GM03348 (cell line): ENCODE measurements at places on chromosomes 6 and 20.

DNA sequence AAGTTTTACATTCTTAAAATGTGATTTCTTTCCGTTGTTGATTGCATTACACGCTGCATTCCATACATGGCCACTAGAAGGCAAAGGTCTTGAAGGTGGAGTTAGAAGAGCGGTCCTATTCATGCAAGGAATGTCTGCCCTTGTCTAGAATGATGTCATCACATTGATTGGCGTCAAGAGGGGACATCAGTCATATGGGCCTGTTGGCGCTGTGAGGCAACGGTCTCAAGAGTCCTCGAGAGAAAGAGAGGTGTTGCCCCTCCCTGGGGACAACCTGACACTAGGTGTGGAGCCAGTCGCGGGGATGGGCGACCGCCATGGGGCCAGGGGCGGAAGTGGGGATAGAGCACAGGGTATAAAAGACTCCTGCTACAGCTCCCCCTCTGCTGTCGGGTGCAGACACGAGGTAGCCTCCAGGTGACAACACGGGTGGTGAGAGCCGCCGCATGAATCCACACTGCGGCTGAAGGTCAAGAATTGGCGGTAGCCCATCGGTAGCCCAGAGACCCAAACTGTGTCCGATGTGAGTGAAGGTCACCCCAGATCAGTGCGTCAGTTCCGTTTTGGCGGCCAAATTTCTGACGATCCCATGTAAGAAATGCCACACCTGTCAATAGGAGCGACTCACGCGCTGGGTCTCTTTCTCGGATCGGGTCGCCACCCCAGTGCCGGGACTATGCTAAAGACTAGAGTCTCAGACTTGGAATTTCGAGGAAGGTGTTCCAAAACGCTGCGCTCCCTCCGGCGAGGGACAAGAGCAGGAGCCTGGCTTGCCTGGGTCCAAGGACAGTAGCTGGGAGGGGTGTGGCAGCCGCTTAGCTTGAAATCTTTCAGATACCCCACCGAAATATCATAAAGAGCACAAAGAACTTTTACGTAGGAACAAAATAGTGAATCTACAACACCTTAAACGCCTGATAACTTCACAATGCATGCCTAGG lies 93.2 kb upstream of the ZNF184 start:
- DNase-seq = no peak

DNA sequence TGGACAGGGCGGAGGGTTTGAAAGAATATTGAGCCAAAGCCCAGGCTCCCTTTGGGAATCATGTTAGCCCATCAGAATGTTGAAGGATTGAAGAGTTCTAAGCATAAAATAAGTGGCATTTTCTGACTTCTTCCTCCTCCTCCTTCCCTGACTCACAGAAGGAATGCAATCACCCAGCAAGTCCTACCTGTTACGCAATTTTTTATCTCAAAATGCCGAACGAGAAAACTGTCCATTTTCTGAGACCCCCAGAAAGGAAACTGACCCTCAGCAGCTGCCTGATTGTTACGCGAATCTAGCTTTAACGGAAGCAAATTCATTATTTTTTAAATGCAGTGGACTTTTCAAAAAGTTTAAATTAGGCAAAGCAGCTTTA lies 4.7 kb upstream of the DNAJC5 start:
- DNase-seq = no peak

DNA sequence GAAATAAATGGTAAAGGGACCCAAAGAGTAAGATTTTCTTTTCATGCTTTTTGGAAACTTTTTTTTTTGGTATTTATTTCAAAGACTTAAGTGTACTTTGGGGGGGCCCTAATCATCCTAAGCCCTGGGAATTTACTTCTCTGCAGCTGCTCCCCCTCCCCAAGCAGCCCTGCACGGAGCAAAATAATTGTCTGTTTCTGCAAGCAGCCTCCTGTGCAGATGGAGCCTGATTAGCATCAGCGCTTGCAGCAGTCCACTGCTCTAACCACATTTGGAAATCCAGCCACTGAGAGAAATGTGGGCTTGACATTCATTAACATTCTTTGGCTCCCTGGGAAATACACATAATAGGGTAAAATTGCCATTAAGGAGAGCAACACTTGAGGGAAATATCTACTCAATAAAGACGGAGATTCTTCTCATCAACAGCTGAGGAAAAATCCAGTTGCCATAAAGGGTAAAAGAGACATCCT lies 309.2 kb upstream of the MAP3K7 start:
- no peak for DNase-seq

DNA sequence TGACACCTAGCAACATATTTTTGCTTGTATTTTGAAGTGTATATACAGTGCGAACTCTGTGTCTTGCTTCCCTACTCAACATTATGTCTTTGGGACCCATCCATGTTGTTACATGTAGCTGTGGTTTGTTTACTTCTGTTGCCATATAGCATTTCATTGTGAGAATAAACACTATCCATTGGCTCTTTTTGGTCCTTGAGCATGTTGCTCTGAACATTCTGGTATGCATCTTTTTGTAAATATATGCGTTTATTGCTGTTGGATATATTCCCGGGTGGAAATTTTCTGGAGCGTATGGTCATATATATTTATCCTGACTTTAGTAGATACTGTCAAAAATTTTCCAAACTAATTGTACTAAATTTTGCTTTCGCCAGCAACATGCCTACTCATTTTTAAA lies 222.5 kb upstream of the SPTLC3 start:
- no peak for DNase-seq

DNA sequence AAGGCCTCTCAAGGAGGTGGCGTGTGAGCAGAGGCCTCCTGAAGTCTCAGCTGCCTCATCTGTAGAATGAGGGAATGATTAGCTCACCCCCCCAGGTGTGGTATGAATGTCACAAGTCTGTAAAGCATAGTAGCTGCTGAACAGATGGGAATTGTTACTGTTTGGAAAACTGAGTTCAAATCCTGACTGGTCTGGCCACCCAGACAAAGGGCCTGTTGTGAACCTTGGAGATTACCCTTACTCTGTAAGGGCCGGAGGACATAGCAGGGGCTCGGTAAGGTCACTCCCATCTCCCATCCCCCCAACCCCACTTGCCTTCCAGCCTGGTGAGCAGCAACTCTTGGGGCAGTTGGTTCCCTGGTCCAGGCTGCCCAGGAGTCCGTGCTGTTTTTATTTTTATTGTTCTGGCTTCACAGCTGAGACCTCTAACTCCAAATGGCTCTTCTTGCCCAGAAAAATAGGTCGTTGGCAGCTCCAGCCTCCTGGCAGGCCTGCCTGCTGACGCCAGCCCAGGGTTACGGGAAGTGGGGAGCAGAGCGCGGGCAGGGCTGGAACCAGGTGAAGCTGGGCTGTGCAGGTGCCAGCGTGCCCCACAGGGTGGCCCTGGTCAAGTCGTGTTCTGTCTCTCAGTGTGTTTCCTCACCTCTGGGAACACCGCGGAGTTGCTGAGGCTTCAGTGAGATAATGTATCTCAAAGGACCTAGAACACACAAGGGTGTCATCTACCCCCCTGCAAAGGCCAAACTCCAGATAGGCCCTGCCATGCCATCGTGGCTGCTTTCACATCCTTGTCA lies 4.5 kb upstream of the SIRPA start:
- no peak for DNase-seq

GRCh38 chr20:43516251-43516824 lies 8.8 kb downstream of the L3MBTL1 start:
- DNase-seq = no peak

DNA sequence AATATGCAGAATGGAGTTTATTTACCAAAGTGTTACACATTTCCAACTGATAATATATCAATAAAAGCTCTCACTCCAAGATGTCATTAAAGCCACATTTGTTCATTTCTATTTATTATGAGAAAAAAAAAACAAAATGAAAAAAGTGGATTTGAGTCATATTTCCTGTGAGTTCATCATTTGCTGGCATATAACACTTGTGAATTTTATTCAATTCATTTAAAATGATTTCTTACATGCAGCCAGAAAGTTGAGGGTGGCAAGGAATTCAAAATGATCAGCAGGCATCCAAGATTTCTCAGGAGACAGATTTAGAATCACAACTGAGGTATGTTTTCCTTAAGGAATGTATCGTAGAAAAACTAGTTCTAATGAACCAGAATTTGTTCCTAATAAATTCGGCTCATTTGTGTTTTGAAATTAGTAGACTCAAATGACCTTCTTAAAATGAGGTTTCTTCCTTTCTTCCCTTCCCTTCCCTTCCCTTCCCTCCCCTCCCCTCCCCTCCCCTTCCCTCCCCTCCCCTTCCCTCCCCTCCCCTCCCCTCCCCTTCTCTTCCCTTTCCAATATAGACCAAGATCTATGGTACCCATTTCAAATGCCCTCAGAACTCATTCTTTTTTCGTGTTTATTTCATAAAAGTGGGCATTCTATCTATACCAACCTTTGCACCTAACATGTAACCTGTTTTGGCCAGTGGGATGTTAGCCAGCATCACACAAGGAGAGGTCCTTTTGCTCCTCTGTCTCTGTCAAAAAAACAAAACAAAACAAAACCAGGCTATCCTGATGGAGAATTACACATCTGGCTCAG lies 357.9 kb upstream of the TSHZ2 start:
- DNase-seq = peak; percentile 51

DNA sequence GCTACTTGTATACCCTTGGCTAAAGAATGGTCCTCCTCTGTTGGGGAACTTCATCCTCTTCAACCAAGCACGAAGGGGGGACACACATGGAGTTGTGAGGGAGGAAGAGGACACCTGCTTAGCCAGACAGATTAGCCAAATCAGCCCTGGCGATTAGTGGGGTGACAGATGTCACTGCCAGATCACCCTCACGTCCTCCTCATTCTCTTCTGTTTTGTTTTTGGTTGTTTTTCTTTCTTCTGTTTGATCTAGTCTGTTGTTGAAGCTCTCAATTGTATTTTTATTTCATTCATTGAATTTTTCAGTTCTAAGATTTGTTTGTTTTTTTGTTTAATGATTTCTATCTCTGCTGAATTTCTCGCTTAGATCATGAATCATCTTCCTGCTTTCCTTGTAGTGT lies 27.5 kb upstream of the NKX2-4 start:
- no peak for DNase-seq

- DNase-seq = no peak
Observed at GRCh38 chr20:39658662-39659409, 696.7 kb downstream of the DHX35 start.

GRCh38 chr6:15689586-15690482 lies 27.0 kb upstream of the DTNBP1 start:
- no peak for DNase-seq

DNA sequence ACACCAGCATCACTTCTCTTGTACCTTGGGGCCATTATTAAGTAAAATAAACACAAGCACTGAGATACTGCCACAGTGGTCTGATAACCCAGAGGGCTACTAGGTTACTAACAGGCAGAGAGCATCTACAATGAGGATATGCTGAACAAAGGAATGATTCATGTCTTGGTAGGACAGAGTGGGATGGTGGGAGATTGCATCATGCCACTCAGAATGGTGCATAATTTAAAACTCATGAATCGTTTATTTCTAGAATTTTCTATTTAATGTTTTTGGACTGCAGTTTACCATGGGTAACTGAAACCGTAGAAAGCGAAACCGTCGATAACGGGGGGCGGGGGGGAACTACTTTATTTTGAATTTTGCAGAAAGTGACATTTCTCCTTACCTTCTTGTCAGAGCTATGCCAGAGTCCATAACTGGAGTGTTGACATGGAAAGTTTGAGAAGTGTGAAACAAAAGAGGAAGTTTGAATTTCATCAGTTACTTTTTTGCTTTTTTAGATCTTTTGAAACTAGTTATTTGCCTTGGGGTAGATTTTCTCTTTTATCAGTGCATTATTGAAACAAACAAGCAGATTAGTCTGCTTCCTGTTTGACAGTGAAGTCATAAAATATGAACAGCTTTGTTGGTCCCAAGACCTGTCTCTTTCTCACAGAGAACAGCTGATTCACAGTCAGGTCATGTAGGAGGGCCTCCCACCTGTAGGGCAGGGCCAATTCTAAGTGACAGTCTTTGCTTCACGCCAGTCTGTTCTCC lies 124.9 kb downstream of the KLHL32 start:
- DNase-seq = no peak

DNA sequence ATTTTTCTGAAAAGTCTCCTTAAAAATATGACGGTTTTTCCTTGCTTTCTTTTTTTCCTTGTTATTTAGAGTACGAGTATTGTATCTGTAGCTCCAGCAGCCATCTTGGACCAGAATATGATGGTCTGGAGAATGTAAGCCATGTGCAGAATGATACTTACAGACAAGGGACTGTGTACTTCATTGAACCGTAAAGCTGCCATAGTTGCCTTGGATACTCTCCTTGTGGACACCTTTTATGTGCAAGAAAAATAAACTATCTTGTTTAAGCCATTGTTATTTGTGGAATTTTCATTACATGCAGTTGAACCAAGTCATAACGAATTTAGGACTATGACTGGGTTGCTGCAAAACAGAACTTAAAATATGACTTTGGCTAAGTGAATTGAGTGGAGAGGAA lies 485.8 kb upstream of the CITED2 start:
- no peak for DNase-seq

GRCh38 chr20:10842116-10842515 lies 168.3 kb upstream of the JAG1 start:
- no peak for DNase-seq

GRCh38 chr6:53483423-53484353 lies 61.2 kb downstream of the GCLC start:
- DNase-seq = no peak

DNA sequence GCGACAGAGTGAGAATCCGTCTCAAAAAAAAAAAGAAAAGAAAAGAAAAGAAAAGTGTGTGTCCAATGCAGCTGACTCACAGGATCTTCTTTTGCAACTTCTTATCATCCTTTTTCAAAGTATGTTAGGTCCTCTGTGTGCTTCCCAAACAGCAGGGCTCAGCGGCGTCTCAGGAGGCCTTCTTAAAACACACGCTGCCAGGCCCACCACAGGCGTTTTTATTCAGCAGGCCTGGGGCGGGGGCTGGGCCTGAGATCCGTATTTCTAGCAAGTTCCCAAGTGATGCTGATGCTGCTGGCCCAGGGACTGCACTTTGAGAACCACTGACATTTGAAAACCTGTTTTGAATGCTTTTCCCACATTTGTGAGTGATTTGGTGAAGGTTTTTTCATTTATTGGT lies 57.1 kb downstream of the PSMG4 start:
- DNase-seq = no peak

DNA sequence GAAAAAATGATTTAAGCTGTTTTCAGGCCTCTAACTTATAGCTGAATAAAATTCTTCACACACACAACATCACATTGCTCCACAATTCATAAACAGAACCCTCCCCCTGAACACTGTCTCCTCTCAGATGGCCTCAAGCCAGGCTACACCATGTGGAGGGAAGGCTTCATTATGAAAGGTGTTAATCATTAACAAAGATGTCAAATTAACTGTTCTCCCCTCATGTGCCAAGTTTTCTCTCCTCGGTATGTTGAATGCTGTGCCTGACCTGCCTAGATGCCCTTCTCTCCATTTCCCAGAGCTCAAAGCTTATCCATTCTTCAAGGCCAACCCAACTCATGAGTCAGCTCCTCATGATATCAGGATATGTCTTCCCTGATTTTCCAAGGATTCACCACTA lies 210.4 kb downstream of the GMDS start:
- DNase-seq = no peak
